ENCODE measurements at places on chromosomes 16 and 17.
A peak's percentile ranks its signal among the peaks of the same experiment; 100 is the strongest.

- DNase-seq = peak; percentile 89
Measured at GRCh38 chr17:76540381-76541300, 797 bp downstream of the PRCD start.

DNA sequence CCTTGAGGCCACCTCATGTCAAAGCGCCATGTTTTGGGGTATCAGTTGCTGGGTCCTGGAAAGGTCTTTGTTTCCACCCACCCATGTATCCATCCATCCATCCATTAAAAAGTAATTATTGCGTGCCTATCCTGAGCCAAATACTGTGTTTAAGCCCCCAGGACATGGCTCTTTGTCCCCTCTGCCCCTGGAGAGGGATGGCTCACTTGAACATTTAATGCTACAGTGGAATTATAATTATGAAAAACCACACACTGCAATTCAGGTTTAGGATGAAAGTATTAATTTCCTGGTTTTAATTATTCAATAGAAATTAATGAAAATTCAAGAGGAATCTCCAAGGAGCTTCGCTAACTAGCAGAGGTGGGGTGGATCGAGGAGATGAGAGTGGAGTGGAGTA is 97.8 kb downstream of the MGAT5B start:
- no peak for DNase-seq

- no peak for DNase-seq
Measured at GRCh38 chr17:74490716-74491115, 24.3 kb downstream of the CD300A start.

DNA sequence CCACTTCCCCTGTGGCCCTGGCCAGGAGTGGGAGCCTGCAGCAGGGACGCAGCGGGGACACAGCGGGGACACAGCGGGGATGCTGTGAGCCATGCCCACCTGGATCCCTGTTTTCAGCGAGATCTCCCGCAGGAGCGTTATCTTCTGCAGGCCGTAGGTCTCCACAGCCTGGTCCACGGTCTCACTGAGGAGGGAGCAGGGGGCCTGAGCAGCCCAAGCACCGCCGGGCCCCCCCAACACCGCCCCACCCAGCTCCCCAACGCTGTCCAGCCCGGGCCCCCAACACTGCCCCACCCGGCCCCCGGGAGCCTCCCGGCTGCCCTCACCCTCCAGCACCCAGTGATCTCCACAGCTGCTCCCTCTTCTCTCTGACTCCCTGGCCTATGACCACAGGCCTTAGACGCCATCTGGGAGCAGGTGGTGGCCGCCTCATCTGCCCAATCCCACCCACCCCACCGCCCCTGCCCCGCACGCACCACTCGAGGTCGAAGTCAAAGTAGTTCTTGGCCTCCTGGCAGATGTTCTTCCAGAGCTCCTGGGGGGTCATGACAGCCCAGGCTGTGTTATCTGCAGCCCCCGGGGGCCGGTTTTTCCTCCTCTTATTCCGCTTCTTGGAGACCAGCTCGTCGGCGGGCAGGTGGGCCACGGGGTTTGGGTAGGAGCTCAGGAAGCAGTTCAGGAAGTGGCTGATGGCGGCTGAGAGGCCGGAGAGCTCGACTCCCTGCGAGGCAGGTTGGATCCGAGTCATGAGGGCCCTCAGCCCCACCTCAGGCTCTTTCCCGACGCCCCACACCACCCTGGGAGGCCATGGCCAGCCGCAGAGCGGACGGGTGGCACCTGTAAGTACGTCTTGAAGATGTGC is 17.0 kb downstream of the CLUH start:
- no peak for DNase-seq

DNA sequence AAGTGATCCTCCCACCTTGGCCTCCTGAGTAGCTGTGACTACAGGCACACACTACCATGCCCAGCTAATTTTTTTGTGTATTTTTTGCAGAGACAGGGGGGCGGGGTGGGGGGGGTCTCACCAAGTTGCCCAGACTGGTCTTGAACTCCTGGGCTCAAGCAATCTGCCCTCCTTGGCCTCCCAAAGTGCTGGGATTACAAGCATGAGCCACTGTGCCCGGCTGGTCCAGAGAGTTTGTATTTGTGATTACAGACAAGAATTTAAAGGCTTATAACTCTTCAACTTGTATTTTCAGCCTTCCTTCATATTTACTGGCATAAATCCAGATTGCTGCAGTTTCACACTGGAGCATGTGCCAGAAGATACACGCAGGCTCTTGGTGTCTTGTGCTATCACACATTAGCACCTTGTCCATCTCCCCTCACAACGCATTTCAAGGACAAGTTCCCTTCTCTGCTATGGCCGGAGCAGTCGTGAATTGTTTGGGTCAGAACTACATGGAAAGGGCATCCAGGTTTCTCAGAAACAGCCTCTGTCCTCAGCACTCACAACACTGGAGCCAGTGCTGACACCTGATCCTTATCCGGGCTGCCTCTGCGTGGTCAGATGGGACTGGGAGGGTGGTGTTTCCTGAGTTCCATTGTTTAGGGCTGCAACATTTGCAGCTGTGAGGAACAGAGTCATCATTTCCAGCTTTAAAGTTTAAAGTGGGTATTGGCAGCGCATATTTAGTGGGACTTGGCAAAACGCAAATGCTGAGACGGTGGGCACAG is 28.1 kb downstream of the WSCD1 start:
- DNase-seq = no peak

GRCh38 chr16:35180970-35181369 is 1721.6 kb downstream of the TP53TG3F start:
- no peak for DNase-seq

GRCh38 chr16:76226481-76226880 is 50.7 kb upstream of the CNTNAP4 start:
- no peak for DNase-seq

- peak; percentile 74 for DNase-seq
Measured at GRCh38 chr16:24010440-24011089, 174.8 kb downstream of the PRKCB start.

- DNase-seq = no peak
Measured at GRCh38 chr17:27319541-27320221, 25.8 kb downstream of the WSB1 start.

DNA sequence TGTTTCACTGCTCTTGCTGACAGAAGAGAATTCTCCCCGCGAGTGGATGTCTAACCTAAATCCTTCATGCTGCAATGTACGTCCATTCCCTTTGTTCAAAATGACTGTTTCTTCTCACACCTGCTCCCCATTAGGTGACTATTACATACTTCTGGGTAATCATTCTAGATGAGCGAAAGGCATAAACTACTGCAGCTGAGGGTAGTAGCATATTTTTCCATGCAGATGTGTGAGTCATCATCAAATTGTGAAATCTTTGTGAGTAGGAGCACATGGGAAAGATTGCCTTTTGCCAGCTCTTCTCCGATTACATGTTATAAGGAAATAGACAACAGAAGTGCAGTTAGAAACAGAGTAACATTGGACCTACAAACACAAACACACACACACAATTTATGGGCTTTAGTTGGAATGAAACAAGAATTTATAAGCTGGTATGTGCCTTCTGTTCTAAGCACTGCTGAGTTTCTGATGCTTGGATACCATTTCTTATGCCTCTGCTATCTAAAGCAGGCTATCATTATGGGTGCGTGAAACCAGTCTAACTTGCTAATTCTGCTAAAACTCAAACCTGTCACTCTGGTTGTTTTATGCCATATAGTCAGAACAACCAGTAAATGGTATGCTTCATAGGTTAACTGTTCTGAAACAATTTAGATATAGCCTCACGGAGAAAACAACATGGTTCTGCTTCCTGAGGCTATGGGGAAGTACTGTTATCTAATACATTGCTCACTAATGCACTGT is 346.9 kb upstream of the PSMD7 start:
- DNase-seq = peak; percentile 53

DNA sequence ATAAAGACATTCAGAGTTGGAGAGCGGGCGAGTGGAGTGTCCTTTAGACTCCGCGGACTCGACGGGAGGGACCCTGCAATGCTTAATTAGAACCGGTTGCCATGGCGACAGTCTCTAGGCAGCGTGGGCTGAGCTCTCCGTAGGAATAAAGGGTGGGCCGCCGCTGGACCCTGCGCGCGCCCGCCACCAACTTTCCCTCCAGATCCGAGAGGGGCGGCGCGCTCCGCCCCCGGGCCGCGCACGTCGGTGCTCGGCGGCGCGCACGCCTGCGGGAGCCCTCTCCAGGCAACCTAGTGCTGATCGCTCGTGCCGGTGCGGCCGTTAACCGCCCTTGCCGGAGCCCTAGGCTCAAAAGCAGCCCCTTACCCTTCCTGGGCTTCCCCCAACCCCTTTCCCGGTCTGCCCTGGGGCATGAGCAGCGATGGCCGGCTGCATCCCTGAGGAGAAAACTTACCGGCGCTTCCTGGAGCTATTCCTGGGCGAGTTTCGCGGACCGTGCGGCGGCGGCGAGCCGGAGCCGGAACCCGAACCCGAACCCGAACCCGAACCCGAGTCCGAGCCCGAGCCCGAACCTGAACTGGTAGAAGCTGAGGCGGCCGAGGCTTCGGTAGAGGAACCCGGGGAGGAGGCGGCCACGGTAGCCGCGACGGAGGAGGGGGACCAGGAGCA is at the start of gene PPM1E:
Gene PPM1E, plus strand, starts transcription at position 278 of the 669 bp plus-strand sequence.
- DNase-seq = peak; percentile 55

GRCh38 chr17:7854851-7855659 is at the start of gene TMEM88:
Gene TMEM88 (plus strand): TSS chr17:7855066. CDS start chr17:7855075, 9 bp downstream.
- no peak for DNase-seq

- DNase-seq = no peak
Measured at GRCh38 chr17:56756536-56756935, 77.2 kb downstream of the C17orf67 start.

DNA sequence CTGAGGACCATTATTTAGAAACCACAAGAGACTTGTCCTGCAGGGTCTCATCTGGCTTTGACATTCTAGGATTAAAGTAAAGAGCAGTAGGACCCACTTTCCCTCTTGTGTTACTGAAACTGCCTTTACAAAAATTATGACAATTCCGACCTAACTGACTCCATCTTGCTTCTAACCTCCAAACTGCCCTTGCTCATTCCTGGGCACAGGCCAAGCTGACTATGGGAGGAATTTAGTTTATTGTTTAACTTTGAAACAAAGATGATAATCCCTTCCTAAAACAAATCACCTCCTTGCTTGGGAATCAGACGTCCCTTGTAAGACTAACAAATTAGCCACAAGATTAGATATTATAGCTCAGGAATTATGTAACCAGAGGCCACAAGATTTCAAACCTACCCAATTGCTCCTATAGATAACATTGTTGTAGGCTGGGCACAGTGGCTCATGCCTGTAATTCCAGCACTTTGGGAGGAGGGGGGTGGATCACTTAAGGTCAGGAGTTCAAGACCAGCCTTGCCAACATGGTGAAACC is 87.0 kb upstream of the FBXO47 start:
- DNase-seq = no peak

DNA sequence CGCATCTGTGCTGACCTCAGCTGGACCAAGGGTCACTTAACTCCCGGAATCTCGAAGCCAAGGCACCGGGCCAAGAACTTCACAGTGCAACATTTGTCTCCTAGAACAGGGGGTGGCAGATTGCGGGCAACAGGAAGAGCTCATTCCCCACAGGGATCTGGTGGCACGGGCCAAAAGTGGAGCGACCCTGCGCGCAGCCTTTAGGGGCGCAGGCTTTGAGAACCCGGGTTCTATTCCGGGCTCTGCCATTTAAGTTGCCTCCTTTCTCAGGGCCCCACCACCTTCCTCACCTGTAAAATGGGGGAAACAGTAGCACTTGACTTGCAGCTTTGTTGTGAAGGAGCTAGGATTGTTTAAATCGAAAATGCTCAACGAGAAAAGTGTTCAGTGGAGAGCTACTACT is 651 bp downstream of the SHMT1 start:
- DNase-seq = peak; percentile 64

DNA sequence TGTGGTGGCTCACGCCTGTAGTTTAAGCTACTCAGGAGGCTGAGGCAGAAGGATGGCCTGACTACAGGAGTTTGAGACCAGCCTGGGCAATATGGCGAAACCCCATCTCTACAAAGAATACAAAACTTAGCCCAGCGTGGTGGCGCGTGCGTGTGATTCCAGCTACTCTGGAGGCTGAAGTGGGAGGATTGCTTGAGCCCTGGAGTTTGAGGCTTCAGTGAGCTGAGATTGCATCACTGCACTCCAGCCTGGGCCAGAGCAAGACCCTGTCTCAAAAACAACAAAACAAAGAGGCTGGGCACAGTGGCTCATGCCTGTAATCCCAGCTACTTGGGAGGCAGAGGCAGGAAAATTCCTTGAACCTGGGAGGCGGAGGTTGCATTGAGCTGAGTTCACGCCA is 7.0 kb upstream of the CSNK1D start:
- DNase-seq = no peak

GRCh38 chr17:81499601-81499970 is 13.0 kb downstream of the ACTG1 start:
- no peak for DNase-seq

DNA sequence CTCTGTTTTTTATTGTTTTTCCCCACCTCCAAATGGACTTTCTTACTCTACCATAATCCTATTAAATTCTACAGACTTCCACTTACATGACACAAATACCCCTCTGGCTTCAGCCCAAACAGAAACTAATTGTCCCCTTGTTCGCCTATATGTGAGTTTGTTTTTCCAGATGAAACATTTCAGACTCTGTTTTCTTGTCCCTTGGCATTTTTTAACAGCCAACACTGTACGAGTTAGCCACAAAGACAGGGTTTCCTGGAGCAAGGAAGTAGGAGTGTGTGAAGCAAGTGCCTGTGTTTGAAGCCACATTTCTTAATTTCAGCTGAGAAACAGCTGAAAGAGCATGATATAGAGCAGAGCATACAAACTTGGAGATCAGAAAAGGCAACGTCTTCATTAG is 382.2 kb upstream of the CDH5 start:
- DNase-seq = no peak

DNA sequence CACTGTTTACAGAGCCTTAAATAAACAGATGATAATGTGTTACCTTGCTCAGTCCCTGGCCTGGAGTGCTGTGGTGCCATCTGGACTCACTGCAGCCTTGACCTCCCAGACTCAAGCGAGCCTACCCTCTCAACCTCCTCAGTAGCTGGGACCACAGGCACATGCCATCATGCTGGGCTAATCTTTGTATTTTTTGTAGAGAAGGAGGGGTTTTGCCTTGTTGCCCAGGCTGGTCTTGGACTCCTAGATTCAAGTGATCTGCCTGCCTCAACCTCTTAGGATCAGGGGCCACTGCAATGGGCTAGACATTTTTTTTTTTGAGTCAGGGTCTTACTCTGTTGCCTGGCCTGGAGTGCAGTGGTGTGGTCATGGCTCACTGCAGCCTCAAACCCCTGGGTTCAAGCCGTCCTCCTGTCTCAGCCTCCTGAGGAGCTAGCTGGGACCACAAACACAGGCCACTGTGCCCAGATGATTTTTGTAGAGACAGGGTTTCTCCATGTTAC is 5.0 kb upstream of the NAGLU start:
- no peak for DNase-seq

DNA sequence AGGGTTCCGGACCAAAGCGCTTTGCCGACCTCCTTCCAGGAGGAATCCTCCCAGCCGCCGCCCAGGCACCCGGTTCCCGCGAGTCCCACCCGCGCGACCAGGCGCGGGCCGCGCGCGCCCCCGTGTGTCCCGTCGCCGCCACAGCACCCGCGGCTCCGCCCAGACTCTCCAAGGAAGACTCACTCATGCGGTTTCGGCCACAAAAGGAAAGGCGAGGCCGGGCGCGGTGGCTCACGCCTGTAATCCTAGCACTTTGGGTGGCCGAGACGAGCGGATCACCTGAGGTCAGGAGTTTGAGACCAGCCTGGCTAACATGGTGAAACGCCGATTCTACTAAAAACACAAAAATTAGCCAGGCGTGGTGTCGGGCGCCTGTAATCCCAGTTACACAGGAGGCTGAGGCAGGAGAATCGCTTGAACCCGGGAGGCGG is 3.5 kb upstream of the PKMYT1 start:
- peak; percentile 89 for DNase-seq

Data from Calu3 (cell line).